HL-60 (cell line): ENCODE measurements at places on chromosomes 11 and 22.

DNA sequence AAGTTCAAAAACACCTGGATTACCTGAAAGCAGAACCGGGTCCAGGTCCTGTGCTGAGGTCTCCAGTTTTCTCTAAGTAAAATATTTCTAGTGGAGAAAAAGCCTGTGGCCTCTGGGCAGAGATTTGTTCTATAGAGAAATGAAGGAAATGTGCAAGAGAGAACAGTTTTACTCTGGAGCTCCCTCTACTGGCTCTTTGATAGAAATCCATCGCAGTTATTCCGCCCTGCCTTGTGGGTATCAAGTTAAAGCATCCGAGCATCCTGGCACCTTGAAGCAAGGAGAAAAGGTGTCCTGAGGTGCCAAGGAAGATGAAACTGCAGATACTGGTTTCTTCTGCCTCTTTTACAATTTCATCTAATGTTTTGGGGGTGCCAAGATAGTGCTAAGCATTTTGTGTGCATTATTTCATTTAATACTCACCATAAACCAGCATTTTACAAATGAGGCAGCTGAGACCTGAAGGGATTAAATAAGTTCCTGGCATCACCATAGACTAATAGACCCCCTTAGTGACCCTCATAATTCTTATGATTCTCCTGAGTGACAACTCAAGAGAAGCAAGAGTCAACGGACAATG lies 113.1 kb upstream of the HSD17B12 start:
- DNase-seq: no peak

DNA sequence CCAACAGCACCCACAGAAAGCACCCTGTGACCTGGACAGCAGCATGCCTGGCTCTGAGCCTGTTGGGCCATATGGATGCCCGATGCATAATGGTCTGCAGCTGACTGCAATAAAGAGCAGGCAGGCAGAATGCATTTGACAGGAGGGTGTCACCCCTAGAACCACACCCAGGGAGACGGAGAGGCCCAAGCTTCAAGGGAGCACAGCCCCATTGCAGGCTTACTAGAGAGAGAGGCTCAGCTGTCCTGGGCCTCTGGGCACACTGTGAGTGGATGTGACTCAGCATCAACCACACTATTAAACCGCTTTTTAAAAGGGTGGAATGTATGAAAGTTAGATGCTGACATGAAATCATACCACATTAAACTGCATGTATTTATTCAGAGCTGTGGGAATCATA lies 365.3 kb downstream of the CTTN start:
- no peak for DNase-seq

- DNase-seq: no peak
These were observed 269.4 kb downstream of the TTC28 start for GRCh38 chr22:28410050-28410816.

DNA sequence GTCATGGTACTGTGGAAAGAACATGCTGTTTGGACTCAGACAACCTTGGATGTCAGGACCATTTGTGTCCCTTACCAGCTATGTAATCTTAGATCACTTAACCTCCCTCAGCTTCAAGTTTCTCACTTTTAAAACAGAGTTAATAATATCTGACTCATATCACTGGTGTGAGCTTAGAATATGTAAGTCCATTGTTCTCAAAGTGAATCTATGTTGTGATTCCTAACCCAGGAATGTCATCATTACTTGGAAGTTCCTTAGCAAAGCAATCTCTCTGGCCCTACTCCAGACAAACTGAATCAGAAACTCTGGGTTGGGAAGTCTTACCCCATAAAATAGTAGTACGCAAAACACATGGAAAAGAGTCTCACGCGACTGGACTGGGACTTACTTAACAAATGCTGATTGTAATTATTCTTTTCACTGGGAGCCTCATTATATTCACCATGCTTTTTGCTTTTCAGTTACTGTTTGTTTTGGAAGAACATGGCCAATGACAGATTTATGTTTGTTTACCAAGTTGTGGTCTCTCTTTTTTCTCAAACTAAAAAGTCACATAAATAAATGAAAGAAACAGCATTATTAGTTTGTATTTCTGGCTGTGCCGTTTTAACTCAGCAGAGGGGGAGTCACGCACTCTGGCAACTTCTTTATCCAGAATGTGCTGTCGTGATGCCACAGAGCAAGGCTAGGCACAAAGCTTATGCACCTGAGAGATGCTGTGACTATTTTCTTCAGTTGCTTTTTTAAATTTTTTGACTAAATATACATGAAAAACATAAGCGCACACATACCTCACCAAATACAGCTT lies 217.7 kb upstream of the CTSC start:
- no peak for DNase-seq
